OCI-M1 (cell line): ENCODE measurements at places on chromosomes 11 and 22.

- DNase-seq: no peak
Observed at GRCh38 chr22:22164541-22165272, 79.9 kb upstream of the VPREB1 start.

DNA sequence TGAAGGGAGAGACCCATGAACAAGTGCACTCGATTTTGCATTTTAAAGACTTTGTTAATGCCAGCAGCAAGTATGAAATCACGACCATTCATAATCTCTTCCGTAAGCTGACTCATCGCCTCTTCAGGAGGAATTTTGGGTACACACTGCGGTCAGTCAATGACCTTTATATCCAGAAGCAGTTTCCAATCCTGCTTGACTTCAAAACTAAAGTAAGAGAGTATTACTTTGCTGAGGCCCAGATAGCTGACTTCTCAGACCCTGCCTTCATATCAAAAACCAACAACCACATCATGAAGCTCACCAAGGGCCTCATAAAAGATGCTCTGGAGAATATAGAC, 5.9 kb downstream of the SERPIND1 start:
- DNase-seq: no peak

GRCh38 chr22:33326540-33327295, 268.5 kb upstream of the SYN3 start:
- no peak for DNase-seq

GRCh38 chr11:115052601-115053000, 374.3 kb downstream of the NXPE2 start:
- no peak for DNase-seq

GRCh38 chr11:76322540-76322939, 58.4 kb downstream of the THAP12 start:
- no peak for DNase-seq

DNA sequence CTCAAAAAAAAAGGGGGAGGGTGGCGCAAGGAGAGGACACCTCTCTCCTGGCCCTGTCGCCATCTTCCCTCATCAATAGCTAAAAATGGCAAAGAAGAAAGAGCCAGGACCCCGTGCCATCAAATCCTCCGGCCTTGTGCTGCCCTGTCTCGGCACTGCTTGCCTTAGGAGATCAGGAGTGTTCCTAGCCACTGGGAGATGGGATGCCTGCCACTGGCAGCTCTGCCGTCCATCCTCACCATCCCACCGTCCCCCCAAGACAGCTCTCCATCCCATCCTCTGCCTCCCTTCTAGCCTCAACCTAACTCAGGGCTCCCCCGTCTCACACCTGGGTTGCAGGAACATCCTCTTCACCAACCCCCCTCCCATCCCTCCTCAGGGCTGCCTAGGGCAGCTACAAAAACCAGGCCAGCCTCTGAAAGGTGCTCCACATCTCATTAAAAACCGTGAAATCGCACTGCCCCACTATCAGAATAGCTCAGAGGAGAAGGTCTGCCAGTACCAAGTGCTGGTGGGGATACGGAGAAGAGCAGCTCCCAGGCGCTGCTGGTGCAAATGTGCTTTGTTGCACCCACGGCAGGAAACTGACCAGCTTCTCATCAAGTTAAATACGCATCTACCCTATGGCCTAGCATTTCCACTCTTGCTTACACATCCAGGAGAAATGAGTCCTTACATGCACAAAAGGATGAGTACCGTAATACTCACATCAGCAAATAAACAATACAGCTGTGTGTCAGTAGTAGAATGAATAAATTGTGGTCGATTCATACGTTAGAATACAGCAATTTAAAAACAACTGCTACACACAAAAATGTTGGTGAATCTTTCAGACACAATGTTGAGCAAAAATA, 31.7 kb upstream of the GCAT start:
- DNase-seq: no peak

GRCh38 chr22:30301995-30302809, 12.9 kb upstream of the CASTOR1 start:
- peak; percentile 62 for DNase-seq

- DNase-seq: peak; percentile 43
Observed at GRCh38 chr22:25051073-25051472, 98.6 kb downstream of the KIAA1671 start.

GRCh38 chr11:126817096-126817495, 183.5 kb downstream of the KIRREL3 start:
- no peak for DNase-seq

- DNase-seq: no peak
Observed at GRCh38 chr11:78893996-78894395, 319.3 kb upstream of the NARS2 start.

GRCh38 chr11:88152381-88152780, 22.9 kb downstream of the RAB38 start:
- DNase-seq: peak; percentile 65

- no peak for DNase-seq
Observed at GRCh38 chr11:12402691-12403120, 25.3 kb downstream of the PARVA start.

DNA sequence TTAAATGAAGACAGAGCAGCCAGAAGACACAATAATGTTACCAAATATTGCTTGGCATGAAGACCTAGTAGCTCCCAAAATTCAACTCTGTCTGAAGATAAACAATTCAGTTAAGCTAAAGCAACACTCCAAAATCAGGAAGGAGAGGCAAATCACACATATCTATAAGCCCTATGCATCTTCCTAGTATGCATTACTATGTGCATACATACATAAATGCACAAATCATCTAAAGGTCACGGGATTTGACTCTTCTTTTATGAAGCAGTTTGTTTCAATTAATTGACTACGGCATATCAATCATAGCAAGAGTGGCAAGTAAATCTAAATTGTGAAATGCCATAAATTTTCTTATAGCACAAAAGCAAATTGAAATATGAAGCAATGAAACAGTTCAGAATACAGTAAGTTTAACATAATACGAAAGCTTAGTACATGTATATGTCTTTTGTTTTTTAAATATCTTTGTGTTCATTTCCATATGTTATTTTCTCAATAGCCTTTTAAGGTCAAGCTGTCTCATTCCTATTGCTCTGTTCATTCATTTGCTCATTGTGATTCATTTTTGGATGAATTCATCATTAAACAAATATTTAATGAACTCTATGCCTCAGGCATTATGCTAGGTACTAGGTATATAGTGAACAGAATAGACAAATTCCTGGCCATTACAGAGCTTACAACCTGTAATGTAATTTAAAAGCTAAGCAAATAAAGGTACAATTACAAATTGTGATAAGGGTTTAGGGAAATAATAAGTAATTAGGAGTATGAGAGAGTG, 540.5 kb downstream of the DLG2 start:
- DNase-seq: no peak

DNA sequence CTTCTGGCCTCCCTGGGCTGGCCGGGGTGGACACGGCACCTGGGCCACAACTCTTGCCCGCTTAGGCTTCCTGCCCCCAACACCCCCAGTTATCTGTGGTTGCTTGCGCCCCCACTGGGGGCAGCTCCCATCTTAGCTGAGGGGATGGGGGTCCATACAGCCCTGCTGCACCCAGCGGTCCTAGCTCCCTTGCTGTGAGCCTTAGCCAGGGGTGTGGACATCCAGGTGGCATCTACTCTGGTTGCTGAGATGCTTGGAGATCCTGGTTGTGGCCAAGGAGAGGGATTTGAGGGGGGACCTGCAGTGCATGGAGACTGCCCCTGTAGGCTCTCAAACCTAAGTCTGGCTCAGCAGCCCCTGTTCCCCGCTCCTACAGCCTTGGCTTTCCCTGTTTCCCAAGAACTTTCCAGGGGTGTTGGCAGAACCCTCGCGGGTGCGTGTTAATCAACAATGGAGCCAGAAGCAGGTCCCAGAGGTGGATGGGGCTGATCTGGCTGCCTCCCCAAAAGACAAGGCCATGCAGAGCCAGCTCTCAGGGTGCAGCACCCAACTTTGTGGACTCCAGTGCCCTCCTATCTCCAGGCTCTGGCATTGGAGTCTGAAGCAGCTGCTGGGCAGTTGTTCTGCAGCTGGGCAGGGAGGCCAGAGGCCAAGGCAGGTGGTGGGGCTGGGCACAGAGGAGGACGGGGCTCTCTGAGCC, 3.3 kb downstream of the KCNQ1 start:
- no peak for DNase-seq

GRCh38 chr11:123640677-123641494, 13.5 kb downstream of the SCN3B start:
- peak; percentile 74 for DNase-seq

GRCh38 chr11:124635932-124636331, 13.3 kb downstream of the TBRG1 start:
- DNase-seq: no peak

GRCh38 chr11:119680541-119681360, 48.2 kb downstream of the NECTIN1 start:
- no peak for DNase-seq

- no peak for DNase-seq
Observed at GRCh38 chr11:74684661-74685060, 46.6 kb downstream of the CHRDL2 start.

DNA sequence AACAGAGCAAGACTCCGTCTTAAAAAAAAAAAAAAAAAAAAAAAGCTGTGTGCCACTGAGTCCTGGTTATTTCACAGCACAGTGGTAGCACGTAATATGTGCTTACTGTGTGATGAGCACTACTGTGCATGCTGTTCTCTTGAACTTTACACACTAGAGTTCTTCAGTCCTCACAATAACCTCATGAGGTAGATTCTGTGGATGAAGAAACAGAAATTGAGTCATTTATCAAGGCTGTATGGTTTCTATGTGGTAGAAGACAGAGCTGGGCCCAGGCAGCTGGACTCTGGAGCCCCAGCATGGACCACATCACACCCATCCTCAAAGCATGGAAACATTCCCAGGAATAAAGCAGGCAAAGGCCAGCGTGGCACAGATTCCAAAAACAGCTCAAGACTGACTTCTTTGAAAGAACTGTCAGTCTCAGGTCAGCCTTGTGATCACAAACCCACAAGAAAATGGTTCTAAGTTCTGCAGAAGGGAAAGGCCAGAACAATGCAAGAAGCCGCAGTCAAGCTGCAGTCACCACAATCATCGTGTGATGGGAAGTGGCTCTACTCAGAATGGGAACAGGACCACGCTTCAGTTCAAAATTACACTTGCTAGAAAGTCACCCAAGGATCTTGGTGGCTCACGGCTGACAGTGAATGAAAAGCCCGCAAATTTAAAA, 49.5 kb downstream of the MICAL3 start:
- DNase-seq: peak; percentile 34

DNA sequence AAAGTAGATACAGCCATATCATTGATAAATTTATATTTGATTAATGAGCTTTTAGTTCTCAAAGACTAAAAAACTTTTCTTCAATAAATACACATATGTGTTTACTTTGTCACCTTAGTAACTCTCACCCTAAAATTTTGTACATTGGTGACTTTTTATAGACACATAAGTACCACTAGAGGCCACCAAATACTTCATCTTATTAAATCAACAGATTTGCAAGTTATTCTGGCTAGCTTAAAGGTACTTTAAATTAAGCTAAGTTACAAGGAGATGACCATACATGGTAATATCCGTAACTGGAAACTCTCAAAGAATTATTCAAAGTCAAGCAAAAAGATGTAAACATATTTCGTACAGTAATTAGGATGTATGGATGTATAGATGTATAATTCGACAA, 112.2 kb downstream of the SBF2 start:
- DNase-seq: peak; percentile 53

GRCh38 chr11:4962816-4963215, 7.3 kb upstream of the OR51A2 start:
- no peak for DNase-seq

GRCh38 chr11:131688048-131688693, 317.8 kb downstream of the NTM start:
- peak; percentile 65 for DNase-seq

GRCh38 chr11:1817000-1817399, 17.8 kb upstream of the SYT8 start:
- DNase-seq: no peak

DNA sequence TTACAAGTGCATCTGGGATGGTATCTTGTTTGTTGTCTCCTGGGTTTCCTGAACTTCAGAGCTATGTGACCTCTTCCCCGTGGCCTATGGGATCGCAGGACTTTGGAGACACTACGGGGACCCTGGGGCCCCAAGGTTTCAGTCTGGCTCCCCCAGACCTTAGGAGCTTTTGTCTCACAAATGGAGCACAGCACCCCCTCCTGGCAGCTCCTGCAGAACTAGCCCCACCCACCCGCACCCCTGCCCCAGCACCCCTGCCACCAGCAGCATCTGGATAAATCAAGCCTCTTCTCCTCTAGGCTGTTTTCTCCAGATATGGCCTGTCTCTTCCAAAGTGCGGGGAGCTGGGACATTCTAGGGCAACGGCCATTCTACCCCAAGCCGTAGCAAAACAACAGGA, 10.4 kb downstream of the RCOR2 start:
- peak; percentile 16 for DNase-seq

- DNase-seq: no peak
Observed at GRCh38 chr11:93904716-93905115, 54.3 kb upstream of the VSTM5 start.

GRCh38 chr11:128757235-128757711, 63.4 kb downstream of the FLI1 start:
- DNase-seq: peak; percentile 75

DNA sequence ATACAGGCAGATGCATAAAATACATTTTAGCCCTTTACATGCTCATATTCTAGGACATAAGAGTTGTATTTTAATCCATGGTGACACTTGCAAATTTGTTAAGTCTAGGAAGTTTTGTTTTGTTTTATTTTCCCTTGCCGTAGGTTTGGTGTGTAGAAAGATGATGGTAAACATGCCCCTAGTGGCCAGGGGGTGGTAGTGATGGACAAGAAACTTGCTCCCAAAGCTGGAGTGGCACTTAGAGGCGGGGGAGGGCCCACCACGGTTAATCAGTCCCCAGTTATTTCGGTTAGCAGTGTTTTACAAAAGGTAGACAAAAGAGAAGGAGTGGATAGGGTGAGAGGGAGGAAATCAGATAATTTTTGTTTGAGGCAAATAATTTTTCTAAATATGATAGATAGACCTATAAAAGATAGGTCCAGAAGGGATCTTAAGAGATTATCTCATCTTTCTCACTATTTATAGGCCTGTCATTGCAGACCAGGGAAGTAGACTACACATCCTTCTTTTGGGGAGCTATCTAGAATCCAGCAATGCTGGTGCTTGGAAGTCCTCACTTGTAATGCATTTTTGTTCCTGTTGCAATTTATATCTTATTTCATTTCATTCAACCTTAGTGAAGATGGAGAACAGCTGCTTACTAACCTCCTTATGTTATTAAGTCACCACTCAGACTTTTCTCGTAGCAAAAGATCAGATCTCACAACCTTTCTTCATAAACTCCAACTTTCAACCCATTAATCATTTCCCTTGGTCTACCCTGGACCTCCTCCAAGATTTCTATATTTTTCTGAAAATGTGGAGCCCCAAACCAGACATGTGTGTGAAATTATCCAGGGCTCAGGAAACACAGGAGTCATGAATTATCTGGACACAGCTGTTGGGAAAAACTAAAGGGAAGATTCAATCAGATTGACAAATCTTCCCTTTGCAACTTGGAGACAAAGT, 5.9 kb upstream of the BDNF start:
- peak; percentile 50 for DNase-seq
